Activated CD8-positive, alpha-beta memory T cell treated with anti-CD3 and anti-CD28 coated beads for 24 hours (primary cell): ENCODE measurements at places on chromosomes 6 and 20.

DNA sequence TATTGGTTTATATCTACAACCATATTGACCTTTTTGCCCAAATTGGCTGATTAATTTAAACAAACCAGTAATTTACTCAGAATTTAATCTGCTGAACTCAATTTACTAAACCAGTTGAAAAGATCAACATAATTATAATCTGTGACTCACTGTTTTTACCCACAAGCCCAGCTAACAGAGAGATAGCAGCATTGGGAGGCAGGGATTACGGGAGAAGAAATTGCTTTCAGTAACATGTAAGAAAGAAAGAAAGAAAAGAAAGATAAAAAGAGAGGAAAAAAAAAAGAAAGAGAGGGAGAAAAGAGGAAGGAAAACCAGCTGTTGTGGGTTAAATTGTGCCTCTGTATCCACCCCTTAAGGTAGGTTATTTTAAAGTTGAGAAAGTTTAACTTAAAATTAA is 13.3 kb upstream of the RHAG start:
- no peak for DNase-seq

DNA sequence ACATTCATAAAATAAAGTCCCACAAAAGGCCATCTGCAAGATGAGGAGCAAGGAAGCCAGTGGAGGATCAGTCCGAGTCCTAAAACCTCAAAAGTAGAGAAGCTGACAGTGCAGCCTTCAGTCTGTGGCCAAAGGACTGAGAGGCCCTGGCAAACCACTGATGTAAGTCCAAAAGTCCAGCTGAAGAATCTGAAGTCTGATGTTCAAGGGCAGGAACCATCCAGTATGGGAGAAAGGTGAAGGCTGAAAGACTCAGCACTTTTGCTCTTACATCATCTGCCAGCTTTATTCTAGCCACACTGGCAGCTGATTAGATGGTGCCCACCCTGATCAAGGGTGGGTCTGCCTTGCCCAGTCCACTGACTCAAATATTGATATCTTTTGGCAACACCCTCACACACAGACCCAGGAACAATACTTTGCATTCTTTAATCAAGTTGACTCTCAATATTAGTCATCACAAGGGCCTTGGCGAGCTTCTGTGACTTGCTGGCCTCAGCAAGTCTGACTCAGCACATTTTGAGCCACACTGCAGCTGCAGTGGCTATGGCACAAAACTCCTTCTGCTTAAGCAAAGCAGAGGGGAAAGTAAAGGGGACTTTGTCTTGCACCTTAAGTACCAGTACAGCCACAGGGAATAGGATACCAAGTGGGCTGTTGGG is 1370.3 kb upstream of the CITED2 start:
- DNase-seq, result no peak

DNA sequence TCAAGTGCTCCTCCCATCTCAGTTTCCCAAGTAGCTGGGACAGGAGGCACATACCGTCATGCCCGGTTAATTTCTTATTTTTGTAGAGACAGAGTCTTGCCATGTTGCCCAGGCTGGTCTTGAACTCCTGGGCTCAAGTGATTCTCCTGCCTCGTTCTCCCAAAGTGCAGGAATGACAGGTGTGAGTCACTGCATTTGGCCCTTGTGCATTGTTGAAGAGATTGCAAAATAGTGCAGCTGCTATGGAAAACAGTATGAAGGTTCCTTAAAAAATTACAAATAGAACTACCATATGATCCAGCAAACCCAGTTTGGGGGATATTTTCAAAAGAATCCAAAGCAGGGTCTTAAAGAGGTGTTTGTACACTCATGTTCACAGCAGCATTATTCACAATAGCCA is 69.1 kb downstream of the GJA10 start:
- DNase-seq, result no peak

GRCh38 chr20:25129908-25130307 is 48.0 kb upstream of the VSX1 start:
- DNase-seq, result no peak

DNA sequence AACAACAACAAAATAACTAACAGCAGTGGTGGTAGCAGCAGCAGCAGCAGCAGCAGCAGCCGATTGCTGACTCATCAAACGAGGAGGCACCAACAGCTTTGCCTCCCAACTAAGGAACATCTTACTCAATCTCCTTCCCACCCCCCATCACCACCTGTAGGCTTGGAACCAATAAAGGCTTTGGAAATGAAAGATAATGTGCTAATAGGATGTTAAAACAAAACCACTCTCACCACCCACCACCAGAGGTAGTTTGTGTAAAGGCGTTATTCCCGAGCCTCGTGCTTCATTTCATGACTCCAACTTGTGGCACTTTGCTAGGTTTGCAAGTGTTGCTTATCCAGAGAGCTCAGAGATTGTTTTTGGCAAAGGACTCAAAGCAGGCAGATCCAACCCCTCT is 346.5 kb downstream of the CD83 start:
- no peak for DNase-seq

GRCh38 chr20:16314748-16315159 is 258.5 kb downstream of the KIF16B start:
- no peak for DNase-seq
